ENCODE measurements at places on chromosomes 2 and 18. TPM values are rescaled to one million over a fixed set of nuclear protein-coding genes. Genes with fewer than 3 reads are reported as not detected.

DNA sequence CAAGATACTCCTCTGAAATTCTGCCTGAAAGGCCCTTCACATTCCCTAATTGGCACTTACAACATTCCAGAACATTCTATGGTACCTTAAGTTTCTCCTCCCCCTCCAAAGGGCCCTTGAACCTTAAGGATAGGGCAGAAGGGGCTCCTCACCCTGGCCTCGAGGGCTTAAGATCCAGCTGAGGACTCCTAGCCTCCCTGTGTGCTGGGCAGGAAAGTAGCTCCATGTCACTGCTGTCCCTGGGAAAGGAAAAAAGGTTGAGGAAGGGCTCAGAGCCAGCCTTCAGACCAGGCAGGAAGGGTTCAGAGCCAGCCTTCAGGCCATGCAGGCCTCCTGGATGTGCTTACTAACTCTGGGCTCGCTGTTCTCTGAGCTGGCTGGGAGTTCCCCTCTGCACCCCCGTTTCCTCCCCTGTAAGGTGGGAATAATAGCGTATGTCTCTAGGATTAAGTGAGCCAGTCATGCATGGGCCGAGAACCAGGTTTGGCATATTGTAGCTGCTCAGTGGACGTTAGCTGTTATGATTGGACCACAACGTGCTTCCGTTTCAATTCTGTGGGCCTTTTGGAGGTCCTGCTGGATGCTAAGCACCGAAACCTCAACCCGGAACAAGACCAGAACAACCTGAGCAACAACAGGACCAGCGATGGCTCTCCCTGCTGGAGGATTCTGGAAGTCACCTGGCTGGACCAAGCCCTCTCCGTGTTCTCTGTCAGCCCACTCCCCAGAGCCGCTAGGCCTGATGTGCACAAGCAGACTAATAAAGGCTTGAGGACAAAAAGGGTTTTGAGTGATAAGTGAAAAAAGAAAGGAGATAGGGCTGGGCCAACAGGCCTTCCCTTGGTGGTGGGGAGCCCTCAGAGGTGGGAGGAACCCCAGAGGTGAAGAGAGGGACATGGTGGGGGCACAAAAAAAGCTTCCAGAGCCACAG, 1.0 kb upstream of the B3GNT7 start:
- no peak overlapping the region for H3K4me3 ChIP-seq
- no peak overlapping the region for H3K27ac ChIP-seq
- H3K36me3 ChIP-seq: no peaks in the 10 kb centered on the region
- no peak for DNase-seq
- H3K4me1 ChIP-seq: peaks cover 2% of the 10 kb centered on the region

DNA sequence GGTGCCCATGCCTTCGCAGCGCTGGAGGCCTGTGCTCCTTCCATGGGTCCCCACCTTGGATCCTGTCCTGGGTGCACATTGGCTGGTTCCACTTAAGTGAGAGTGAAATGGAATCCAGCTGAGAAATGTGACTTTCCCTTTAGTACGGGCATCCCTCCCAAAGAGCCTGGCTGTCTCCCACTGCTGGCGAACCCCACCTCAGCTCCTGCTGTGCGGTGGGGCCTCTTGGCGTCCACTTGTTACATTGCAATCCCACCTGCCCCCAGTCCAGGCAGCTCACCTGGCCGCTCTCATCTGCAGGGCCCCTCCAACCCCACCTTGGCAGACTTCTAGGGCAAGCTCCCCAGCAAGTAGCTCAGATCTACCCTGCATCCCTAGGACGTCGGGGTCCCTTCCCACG, 35.5 kb upstream of the GNAL start:
- H3K27me3 ChIP-seq: no peaks in the 10 kb centered on the region
- no peak for DNase-seq
- no peaks in the 10 kb centered on the region for H3K36me3 ChIP-seq
- H3K27ac ChIP-seq: no peak overlapping the region
- H3K4me1 ChIP-seq: no peaks in the 10 kb centered on the region

DNA sequence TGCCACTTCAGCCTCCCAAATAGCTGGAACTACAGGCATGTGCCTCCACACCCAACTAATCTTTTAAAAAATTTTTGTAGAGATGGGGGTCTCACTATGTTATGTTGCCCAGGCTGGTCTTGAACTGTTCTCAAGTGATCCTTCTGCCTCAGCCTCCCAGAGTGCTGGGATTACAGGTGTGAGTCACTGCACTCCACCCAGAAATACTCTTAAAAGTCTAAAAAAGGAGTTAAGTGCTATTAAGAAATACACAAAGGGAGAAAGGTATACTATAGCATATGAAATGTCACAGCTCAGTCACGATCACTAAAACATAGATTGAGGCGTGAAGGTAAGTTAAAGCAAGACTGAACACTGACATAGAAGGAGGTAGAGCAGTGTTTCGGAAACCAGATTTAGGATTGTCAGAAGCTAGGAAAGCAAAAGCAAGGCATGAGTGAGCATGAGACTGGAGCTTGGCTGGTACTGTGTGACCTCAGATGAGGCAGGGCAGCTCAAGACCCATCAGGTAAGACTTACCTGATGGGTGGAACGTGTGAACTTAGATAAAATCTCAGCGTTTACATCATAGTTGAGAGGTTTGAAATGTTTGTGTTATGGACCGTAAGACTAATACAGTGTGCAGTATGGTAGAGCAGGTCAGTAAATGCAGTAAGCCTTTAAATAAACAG, 9.2 kb downstream of the CCNYL1 start:
- no peak overlapping the region for H3K4me3 ChIP-seq
- H3K27ac ChIP-seq: no peak overlapping the region
- no peaks in the 10 kb centered on the region for H3K27me3 ChIP-seq
- DNase-seq: no peak

GRCh38 chr2:100110614-100111000, 31.8 kb downstream of the AFF3 start:
- H3K4me3 ChIP-seq: no peak overlapping the region
- peaks cover 2% of the 10 kb centered on the region for H3K4me1 ChIP-seq
- no peak for DNase-seq
- no peaks in the 10 kb centered on the region for H3K36me3 ChIP-seq
- H3K27ac ChIP-seq: no peak overlapping the region

DNA sequence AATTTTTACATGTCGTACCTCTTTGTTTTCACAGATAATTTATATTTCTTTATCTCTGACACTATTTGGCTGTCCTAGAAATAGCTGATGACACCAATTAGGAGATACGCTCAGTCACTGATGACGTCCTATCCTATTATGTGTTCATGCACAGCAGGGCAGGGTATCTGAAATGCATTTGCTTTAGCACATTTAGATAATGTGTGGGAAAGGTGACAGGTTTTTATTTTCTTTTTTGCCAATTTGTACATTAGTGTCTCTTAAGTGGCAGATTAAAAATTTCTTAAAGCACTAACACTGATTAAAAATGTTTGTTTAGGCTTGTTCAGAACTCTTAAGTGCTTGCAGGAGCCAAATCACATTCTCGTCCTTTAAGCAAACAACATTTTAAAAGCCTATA, 39.7 kb downstream of the CDC42EP3 start:
- H3K27ac ChIP-seq: no peak overlapping the region
- H3K36me3 ChIP-seq: no peaks in the 10 kb centered on the region
- no peak for DNase-seq
- no peak overlapping the region for H3K4me3 ChIP-seq
- no peaks in the 10 kb centered on the region for H3K27me3 ChIP-seq
- no peaks in the 10 kb centered on the region for H3K4me1 ChIP-seq

GRCh38 chr18:39564716-39565115, 1999.1 kb upstream of the CELF4 start:
- DNase-seq: no peak
- no peak overlapping the region for H3K4me3 ChIP-seq
- H3K27me3 ChIP-seq: no peaks in the 10 kb centered on the region
- no peak overlapping the region for H3K27ac ChIP-seq
- no peaks in the 10 kb centered on the region for H3K36me3 ChIP-seq

- DNase-seq: no peak
- no peak overlapping the region for H3K27ac ChIP-seq
- no peaks in the 10 kb centered on the region for H3K4me1 ChIP-seq
- no peaks in the 10 kb centered on the region for H3K36me3 ChIP-seq
- no peaks in the 10 kb centered on the region for H3K27me3 ChIP-seq
- H3K4me3 ChIP-seq: no peak overlapping the region
Observed at GRCh38 chr2:28507796-28508764, 12.2 kb downstream of the PLB1 start.

GRCh38 chr2:72780477-72780876, 45.4 kb downstream of the EXOC6B start:
- H3K27me3 ChIP-seq: no peaks in the 10 kb centered on the region
- H3K4me1 ChIP-seq: peaks cover 2% of the 10 kb centered on the region
- no peak overlapping the region for H3K27ac ChIP-seq
- peaks cover 3% of the 10 kb centered on the region for H3K36me3 ChIP-seq

DNA sequence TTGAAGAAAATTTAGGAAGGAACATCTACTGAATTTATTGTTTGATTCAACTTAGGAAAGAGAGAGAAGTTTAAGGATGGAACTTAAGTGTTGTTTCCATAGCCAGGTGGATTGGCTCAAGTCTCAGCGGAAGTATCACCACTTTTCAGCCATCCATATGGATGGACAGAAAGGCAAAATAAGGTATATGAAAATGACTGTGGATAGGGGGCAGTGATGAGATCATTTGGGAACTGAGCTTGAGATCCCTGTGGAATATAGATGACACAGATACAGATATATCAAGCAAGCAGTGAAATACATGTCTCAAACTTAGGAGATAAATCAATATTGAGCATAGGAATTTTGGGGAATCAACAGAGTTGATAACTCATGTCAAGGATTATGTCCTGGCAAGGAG, 1462.7 kb upstream of the NXPH2 start:
- no peak for DNase-seq

DNA sequence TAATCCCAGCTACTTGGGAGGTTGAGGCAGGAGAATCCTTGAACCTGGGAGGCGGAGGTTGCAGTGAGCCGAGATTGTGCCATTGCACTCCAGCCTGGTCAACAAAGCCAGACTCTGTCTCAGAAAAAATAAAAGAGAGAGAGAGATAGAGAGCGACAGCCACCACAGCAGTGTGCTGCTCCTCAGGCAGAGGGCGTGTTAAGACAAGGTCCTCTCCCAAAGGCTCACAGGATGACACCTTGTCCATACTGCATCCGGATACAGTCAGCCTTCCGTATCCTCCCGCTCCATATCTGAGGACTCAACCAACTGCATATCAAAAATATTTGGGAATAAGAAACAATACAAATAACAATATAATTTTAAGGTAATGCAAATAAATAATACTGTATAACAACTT, 20.1 kb downstream of the ARL4C start:
- no peaks in the 10 kb centered on the region for H3K36me3 ChIP-seq
- no peaks in the 10 kb centered on the region for H3K4me1 ChIP-seq
- H3K27me3 ChIP-seq: no peaks in the 10 kb centered on the region
- no peak overlapping the region for H3K4me3 ChIP-seq
- H3K27ac ChIP-seq: no peak overlapping the region

GRCh38 chr2:196482119-196483065, 157.1 kb upstream of the CCDC150 start:
- H3K27ac ChIP-seq: no peak overlapping the region
- H3K27me3 ChIP-seq: no peaks in the 10 kb centered on the region
- H3K4me1 ChIP-seq: no peaks in the 10 kb centered on the region
- DNase-seq: no peak
- no peak overlapping the region for H3K4me3 ChIP-seq

- no peaks in the 10 kb centered on the region for H3K36me3 ChIP-seq
- no peak overlapping the region for H3K4me3 ChIP-seq
- no peaks in the 10 kb centered on the region for H3K27me3 ChIP-seq
- DNase-seq: no peak
- H3K27ac ChIP-seq: no peak overlapping the region
- H3K4me1 ChIP-seq: no peaks in the 10 kb centered on the region
Observed at GRCh38 chr2:48793671-48794070, 38.1 kb upstream of the LHCGR start.

GRCh38 chr2:121400201-121400600, 115.2 kb upstream of the TFCP2L1 start:
- H3K36me3 ChIP-seq: peaks cover 45% of the 10 kb centered on the region
- peaks cover 6% of the 10 kb centered on the region for H3K4me1 ChIP-seq
- H3K27me3 ChIP-seq: no peaks in the 10 kb centered on the region
- H3K27ac ChIP-seq: no peak overlapping the region
- H3K4me3 ChIP-seq: no peak overlapping the region
- no peak for DNase-seq

GRCh38 chr2:12813166-12813565, 96.4 kb downstream of the TRIB2 start:
- H3K27me3 ChIP-seq: no peaks in the 10 kb centered on the region
- H3K27ac ChIP-seq: no peak overlapping the region
- DNase-seq: no peak
- no peaks in the 10 kb centered on the region for H3K36me3 ChIP-seq
- H3K4me3 ChIP-seq: no peak overlapping the region
- H3K4me1 ChIP-seq: peaks cover 6% of the 10 kb centered on the region

- H3K36me3 ChIP-seq: no peaks in the 10 kb centered on the region
- H3K27ac ChIP-seq: no peak overlapping the region
- no peak overlapping the region for H3K4me3 ChIP-seq
- no peak for DNase-seq
Observed at GRCh38 chr2:194867328-194867727, 789.7 kb upstream of the SLC39A10 start.

DNA sequence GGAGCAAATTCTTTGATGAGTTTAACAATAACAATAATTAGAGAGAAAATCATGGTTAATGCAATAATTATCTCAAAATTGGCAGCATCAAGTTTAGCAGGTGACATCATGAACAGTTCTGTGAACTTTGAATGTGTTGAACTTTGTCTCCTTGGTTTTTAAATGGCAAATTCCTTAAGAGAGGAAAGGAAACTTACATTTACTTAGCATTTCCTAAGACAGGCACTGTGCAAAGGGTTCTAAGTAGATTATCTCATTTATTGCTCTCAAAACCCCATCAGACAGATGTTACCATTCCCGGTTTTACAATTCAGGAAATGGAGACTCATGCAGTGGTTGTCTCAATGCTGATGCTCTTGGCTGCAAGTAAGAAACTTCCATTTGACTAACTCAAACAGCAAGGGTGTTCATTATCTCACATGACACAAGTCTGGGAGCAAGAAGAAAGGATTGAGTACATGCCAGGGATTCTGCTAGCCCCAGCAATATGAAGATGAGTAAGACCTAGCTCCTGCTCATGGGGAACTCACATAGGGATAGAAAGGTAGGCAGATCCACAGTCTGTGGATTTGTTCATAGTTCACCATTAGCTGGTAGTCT, 81.3 kb upstream of the ITGA6 start:
- no peaks in the 10 kb centered on the region for H3K4me1 ChIP-seq
- H3K36me3 ChIP-seq: no peaks in the 10 kb centered on the region
- no peak for DNase-seq

- H3K27me3 ChIP-seq: no peaks in the 10 kb centered on the region
- peaks cover 5% of the 10 kb centered on the region for H3K4me1 ChIP-seq
- DNase-seq: no peak
- H3K36me3 ChIP-seq: peaks cover 42% of the 10 kb centered on the region
Observed at GRCh38 chr18:2912357-2913299, 65.8 kb downstream of the EMILIN2 start.

The UPP2 gene
- total RNA-seq: not detected

The GAREM2 gene
- total RNA-seq: 2.1 TPM

The TCF23 gene
- total RNA-seq: not detected

The DSG1 gene
- not detected for total RNA-seq

The VSNL1 gene
- total RNA-seq: not detected

The RAB3GAP1 gene
- 14.8 TPM for total RNA-seq

The GNAL gene
- 5.9 TPM for total RNA-seq

The CNDP1 gene
- not detected for total RNA-seq

The CCDC121 gene
- 8.0 TPM for total RNA-seq

The TUBA4B gene
- not detected for total RNA-seq

The AP1S3 gene
- total RNA-seq: not detected
